ENCODE measurements at places on chromosomes 1 and 21.

DNA sequence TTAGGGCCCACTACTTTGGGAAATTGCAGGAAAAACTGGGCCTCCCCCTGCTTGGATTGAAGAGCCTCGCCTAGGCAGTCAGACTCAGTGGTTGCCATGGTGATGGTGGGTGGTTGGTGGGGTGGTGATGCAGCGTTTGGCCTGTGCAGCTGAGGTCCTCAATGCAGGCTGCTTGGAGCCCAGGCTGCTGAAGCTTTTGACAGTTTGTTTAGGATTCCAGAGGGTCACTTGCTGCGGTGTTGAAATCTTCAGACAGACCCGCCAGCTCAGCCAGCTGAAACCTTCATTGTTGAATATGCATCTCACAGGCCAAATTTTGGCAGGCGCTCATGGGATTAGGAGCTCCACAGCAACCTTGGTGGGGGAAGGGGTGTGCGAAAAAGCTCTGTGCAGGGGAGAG is 67.9 kb downstream of the CACNA1E start:
- DNase-seq: no peak

DNA sequence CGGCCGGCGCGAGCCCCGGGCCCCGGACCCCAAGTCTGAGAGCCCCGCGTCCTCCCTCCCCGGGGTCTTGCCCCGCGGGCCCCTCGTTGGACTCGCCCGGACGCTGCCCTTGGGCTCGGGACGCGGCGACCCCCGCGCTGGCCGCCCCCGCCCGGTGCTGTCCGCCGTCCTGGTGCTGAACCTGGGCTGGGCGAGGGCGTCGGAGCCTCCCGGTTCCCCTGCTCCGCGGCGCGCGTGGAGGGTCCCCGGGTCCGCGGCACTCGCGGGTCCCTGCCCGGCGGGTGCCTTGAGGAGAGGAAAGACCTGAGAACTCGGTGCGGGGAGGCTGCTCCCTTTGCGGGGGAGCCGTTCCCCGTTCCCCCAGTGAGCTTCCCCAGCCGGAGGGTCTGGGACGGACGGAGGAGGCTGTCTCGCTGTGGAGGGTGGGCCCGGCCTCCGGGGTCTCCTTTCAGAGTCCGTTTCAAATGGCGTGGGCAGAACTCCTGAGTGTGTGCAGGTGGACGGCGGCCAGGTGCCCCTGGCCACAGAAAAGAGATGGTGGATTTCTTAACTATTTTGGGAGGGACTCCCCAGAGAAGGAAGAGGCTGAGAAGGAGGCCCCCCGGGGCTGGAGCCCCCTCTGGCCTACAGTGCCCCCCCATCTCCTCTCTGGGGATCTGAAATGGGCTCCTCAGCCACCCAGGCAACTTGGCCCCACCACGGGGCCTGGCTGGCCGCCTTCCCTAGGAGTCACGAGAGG is 595 bp downstream of the GABRD start:
- no peak for DNase-seq

DNA sequence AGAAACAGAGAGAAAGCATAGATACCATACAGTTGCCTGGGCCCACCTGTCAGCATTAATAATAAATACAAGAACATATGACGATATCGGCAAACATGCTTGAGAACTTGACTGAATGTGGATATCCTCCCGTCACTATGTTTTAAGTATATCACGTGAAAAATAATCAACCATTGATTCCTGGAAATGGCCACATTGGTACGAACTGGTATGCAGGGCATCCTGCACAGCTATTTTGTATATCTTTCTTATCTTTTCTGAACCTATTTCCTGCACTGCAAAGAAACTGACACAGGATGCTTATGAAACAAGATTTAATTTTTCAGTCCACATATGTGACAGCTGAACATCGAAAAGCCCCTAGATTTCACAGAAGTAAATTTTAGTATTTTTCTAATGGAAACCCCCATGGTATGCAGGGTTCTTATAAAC is 22.8 kb upstream of the RGS1 start:
- no peak for DNase-seq

DNA sequence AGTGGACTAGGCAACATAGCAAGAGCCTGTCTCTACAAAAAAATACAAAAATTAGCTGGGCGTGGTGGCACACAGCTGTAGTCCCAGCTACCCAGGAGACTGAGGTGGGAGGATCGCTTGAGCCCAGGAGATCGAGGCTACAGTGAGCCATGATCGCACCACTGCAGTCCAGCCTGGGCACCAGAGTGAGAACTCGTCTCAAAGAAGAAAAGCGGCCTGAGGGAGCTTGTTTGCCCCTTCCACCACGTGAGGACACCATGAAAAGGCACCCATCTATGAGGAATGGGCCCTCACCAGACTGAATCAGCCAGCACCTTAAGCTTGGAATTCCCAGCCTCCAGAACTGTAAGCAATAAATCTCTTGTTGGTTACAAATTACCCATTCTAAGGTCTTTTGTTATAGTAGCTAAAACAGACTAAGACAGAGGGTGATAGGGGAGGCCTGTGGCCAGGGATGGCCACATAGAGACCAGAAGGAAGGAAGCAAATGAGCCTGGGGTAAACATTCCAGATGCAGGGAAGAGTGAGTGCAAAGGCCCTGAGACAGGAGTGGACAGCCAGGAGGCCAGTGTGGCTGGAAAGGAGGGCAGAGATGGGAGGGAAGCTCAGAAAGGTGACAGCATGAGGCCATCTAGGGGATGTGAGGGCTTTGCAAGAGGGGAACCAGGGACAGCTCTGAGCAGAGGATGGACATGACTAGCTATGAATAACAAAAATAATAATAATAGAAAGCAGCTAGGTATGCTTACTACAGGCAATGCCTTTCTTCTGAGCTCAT is 120.1 kb downstream of the MATN1 start:
- no peak for DNase-seq

DNA sequence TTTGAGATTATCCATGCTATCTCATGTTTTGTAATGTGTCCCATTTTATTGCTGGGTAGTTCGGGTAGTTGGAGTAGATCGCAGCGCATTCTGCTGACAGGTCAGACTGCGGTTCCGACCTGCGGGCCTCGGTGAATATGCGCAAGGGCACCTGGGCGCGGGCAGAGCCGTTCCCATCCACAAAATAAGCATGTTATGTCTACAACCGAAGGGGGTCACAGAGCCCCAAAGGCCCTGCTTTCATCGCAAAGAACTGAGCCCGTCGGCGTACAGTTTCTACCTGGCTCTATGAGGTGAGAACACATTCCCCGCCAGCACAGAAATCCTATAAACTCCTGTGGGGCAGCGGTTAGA is 88.4 kb downstream of the PRKAB2 start:
- no peak for DNase-seq

- no peak for DNase-seq
Observed at GRCh38 chr1:29370067-29370466, 133.7 kb downstream of the PTPRU start.

Measured in IMR-90 (cell line).